ENCODE measurements at places on chromosomes 7 and 10.

DNA sequence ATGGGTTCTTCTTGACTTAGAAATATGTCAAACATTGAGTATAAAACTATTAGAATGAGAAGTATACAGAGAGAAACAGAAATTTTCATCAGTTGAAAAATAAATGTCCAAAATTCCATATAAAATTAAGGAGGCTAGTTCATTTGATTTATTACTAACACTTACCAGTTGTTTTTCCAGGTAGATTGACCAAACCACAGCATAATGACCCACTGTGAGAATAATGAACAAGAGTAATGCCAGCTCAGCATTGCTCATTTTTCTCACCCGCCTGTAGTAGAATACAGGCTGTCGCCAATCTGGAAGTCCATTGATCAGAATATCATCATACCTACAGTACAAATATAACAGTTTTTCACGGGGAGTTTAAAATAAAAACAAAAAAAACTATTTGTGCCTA, 82.9 kb downstream of the DNAJC1 start:
- DNase-seq = no peak

GRCh38 chr10:3570855-3571266, 214.1 kb downstream of the KLF6 start:
- no peak for DNase-seq

- no peak for DNase-seq
Measured at GRCh38 chr7:135550196-135550595, 7.5 kb upstream of the NUP205 start.

DNA sequence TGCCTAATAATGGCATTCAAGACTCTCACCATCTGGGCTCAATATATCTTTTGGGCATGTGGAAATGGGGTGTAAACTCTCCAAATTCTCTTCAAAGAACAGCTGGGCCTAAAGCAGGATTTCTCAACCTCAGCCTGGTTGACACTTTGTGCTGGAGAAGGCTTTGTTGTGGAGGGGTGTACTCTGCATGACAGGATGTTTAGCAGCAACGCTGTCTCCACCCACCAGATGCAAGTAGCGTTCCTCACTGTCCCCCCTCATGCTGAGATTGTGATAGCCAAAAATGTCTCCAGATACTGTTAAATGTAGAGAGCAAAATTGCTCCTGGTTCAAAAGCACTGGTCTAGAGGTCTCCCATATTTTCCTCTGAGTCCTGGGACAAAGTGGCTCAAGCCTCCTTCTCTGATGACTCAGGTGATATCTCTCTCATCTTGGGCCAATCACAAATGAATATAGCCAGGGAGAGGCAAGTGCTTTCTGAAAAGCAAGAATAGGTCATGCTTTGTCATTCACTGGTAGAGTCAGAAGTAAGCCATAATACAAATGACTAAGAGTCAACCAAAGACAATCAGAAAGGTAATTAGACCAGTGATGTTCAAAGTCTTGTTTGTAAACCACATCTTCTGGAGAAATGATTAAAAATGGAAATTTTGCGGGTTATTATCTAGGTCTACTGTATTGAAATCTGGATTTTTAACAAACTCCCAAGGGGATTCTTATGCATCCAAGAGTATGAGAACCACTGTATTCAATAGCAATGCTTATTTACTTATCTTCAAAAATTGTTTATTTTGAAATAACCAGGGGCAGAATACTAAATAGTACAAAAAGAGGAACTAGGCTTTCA, 330.8 kb downstream of the PTEN start:
- DNase-seq = peak; percentile 55

GRCh38 chr10:83673316-83673715, 466.0 kb upstream of the GHITM start:
- DNase-seq = no peak

DNA sequence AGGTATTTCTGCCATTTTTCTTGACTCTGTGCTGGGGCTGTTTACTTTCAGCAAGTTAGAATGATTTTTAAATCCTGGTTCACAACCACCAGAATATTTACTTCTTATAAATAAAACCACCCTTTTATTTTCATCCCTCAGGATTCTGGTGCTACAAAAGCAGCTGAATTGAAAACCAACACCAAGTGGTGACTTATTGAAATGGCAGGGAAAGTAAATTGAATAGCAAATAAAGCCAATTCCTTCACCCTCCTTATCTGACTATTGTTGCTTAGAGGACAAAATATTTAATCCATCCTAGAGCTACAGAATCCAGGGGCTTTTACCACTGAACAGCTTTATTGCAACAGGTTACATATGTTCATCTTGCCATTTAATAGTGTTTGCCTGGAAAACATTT, 828.6 kb upstream of the GHITM start:
- no peak for DNase-seq

DNA sequence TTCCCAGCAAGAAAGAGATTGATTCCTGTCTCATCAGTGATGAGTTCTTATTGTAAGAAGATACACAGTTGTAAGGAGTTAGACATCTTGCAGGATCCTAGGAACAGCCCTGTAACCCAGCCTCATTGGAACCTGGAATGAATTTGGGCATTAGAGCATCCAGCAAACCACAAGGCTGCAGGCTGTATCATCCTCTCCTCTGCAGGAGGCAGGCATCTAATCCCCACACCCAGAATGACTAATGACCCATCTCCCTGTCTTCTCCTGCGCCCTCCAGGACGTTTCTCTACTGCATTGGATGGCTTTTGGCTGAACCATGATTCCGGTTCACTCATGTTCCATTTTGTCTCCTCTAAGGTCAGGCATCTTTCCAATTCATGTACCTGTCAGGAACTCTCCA, 233.9 kb downstream of the POU6F2 start:
- no peak for DNase-seq

GRCh38 chr10:21076381-21076780, 179.3 kb upstream of the NEBL start:
- DNase-seq = no peak

DNA sequence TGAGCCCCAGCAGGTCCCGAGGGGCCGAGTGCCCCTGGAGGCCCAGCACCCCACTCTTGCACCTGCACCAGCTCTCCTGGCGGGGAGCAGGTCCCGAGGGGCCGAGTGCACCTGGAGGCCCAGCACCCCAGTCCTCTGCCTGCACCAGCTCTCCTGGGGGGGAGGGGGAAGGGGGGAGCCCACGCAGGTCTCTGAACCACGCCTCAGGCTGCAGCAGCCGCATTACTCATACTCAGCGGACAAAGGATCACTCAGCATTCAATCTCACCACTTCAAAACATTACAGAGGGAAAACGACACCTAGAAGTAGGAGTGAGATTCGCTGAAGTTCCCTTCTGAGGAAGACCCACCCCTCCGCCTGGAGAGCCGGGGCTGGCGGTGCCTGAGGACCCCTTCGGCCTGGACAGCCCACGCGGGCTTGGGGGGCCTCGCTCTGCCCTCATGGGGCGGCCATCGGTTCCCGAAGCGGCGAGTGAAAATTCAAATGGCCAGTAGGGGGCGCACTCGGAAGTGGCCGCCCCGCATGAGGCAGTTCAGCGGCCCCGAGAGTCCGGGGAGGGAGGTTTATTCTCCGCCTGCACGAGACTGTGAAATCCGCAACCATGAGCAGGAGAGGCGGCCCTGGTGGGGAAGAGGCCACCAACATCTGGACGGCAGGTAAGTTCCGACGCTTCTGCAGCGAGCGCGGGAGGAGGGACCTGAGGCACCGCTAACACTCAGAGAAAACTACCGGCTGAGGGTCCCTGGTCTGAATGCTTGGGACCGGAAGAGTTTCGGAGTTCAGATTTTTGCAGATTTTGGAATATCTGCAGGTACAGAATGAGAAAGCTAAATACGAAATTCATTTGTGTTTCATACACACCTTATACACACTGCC, 1.1 kb upstream of the GPER1 start:
- DNase-seq = peak; percentile 86

GRCh38 chr7:43220250-43220649, 107.8 kb downstream of the HECW1 start:
- DNase-seq = no peak

- DNase-seq = no peak
Measured at GRCh38 chr7:141355032-141355431, 196.2 kb upstream of the AGK start.

- DNase-seq = no peak
Measured at GRCh38 chr7:122770686-122771335, 68.1 kb upstream of the RNF148 start.

DNA sequence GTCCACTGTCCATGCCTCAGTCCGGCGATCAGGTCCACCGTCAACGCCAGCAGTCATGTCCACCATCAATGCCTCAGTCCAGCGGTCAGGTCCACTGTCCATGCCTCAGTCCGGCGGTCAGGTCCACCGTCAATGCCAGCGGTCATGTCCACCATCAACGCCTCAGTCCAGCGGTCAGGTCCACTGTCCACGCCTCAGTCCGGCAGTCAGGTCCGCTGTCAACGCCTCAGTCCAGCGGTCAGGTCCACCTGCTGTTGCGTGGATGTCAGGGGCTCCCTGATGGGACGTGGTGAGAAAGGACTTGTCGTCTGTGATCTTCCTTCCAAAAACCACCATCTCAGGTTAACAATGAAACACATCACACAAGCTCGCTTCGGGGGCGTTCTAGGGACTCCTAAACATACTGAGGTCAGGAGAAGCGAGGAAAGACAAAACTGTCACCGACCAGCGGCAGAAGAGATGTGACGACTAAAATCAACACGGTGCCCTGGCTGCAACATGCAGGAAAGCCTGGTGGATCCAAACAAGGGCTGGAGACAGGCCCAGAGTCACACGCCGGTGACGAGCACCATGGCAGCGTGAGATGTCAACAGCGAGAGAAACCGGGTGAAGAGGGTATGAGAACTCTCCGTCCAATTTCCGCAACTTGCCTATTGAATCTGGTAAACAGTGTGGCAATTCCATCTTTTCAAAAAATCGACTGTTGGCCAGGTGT, 264.2 kb downstream of the MAD1L1 start:
- DNase-seq = no peak

DNA sequence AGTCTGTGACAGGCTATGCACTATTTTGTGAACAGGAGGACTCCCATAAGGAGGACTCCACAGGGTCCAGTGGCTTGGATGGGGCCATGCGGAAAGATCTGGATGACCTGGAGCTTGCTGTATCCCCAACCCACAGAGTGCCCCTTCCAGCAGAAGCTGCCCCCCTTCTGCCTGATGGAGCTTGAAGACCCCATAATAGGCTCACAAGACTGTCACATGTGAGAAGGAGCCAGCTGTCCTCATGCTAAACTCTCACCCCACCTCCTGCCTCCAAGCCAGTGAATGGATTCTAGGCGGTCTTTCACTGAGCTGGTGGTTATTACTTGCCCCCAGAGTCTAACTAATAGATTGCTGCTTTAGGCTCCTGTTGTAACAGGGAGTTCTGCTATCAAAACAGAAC, 79.1 kb downstream of the XRCC2 start:
- no peak for DNase-seq

DNA sequence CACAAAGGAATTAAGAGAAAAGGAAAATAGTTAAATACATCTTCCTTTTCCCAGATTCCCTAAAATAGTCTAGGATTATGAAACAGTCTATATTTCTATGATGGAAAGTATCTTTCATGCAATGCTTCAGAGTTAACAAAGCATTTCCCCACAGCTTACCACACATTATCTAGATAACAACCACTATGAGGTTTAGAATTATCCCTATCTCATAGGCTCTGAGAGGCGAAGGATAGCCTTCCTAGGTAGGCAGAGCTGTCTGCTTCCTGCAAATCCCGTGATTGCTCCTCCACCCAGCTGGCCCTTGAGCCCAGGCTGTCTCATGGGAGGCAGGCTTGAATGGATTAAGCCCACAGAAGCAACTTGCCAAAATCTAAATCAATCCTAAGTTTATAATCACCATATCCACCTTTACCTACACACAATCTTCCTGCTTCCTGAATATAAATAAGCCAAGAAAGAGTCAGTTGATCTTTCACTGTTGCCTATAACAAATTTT, 321.4 kb upstream of the AOAH start:
- no peak for DNase-seq

GRCh38 chr7:102891693-102892261, 21.0 kb upstream of the LRRC17 start:
- DNase-seq = no peak

- DNase-seq = no peak
Measured at GRCh38 chr7:30177965-30178364, 43.2 kb downstream of the MTURN start.

- DNase-seq = peak; percentile 91
Measured at GRCh38 chr7:2241580-2242540, at the start of the genes MRM2 and NUDT1. TSS of gene MRM2 (minus strand) at chr7:2242205. CDS start at chr7:2242169, 36 bp downstream. TSS of gene NUDT1 (plus strand) at chr7:2242226. CDS start at chr7:2244575, 2,349 bp downstream.

DNA sequence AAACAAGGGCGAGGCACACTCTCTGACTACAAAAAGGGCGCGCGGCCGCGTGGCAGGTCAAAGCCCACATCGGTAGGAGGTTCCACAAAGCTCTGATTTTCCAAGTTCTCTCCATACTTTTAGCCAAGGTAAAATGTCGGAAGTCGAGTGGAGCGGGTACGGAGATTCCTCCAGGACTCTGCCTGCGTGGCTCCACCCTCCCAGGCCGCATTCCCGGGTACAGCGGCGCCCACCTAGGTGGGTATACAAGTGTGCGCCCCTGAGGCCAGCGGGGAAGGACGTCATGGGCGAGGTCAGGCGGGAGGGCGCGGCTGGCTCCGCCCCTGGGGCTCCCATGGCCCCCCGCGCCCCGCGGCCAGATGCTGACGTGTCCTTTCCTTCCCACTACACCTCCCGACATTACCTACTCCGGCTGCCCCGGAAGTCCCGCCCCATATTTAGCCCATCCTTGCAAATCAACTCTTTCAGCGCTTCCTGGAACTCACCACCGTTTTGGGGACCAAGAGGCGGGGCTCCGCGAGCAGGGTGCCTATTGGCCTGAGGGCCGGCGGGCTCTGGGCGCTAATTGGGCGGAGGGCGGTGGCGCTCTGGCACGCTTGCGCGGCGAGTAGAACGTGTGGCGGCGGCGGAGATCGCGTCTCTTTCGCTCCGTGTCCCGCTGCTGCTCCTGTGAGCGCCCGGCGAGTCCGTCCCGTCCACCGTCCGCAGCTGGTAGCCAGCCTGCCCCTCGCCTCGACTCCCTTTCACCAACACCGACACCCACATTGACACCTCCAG, at the start of gene SND1:
Gene SND1 (plus strand): TSS at position 639 of the 777 bp plus-strand sequence. CDS start 180 bp downstream, outside the sequence.
- DNase-seq = peak; percentile 89

GRCh38 chr10:71712572-71713134, 6.9 kb downstream of the C10orf105 start:
- DNase-seq = no peak

DNA sequence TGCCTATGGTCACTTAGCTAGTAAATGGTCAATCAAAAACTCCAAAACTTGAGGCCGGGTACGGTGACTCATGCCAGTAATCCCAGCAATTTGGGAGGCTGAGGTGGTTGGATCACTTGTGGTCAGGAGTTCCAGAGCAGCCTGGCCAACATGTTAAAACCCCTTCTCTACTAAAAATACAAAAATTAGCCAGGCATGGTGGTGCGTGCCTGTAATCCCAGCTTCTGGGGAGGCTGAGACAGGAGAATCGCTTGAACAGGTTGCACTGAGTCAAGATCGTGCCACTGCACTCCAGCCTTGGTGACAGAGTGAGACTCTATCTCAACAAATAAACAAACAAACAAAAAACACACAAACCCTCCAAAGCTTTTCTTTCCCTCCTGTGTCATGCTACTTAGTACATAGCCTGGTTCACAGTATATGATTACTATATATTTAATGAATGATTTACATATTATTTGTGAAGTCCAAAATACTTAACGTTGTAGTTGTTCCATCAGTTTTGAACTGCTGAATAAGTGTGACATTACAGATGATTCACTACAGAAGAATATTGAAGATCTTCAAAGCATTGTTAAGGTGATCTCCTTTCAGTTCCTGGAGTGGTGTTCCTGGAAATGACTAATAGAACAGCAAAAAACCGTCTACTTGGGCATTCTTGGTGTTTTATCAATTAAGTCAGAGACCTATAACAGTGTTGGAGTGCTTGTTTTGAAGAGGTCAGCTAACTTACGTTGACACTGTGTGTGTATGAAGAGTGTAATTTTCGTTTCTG, 72.9 kb downstream of the ADK start:
- no peak for DNase-seq
